ENCODE measurements at places on chromosomes 5 and 9.

DNA sequence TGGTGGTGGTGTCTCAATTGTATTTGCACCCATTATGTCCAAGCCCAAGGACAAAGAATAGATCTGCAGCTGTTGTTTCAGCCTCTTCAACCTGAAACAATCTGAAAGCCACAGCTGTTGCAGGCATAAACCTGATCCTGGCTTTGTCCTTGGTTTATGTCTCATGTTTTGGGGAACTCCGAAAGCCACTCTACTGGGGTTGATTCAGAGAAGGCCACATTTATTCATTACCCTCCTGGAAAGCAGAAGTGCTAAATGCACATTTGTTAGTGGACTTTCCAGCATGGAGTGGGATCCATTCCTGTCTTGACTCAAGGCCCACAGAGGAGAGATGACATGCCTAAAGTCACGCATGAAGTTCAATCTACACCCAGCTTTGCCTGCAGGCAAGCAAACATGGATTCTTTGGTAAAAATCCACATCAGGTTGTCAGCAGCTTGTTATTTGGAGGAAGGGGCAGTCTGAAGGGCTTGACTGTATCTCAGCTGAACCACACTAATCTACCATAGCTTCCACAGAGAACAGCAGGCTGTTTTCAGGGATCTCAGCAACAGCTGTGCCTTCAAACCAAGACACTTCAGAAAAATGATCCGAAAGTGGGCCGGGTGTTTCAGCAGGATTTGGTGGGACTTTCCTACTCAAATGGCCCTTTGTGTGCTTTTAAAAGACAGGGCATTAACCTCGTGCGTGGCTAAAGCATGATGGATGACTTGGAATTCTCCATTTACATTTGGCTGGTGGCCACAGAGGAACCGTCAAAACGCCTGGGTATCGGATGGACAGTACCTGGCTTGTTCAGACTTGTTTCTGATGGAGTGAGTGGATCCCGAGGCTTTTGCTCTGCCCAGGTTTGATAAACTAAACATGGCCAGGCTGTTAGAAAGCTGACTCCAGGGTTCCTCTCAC is 36.2 kb upstream of the ADAM19 start:
- DNase-seq, result no peak

DNA sequence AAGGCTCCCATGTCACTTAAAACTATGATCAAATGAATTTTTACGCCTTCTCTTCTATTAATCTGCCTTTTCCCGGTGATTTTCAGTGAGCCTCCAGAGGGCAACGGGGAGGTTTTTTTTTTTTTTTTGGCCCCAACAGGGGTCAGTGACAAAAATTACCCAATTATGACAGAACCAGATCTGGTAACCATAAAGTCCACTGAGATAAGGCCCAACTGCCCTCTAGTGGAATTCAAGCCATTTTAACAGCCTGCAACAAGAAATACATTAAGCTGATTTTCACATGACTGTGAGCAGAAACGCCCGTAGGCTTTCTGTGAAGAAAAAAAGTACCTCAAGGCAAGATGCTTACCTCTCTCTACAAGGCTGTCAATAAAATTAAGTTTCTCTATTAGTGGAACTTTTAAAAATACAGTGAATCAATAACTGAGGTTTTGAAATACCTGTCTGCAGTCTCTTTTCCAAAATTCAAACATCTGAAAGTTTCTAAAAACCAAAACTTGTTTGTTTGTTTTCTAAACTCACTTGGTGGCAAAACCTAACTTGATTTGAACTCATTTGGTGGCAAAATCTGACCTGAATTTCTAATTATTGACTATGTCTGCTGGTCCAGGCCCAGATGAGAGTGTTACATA is 49.7 kb upstream of the FST start:
- DNase-seq, result no peak

- DNase-seq, result no peak
These were observed 124.5 kb downstream of the ASTN2 start for GRCh38 chr9:117290306-117290840.

GRCh38 chr9:19732441-19732951 is 56.3 kb downstream of the SLC24A2 start:
- no peak for DNase-seq
